Activated CD4-positive, alpha-beta memory T cell treated with anti-CD3 and anti-CD28 coated beads for 36 hours (primary cell): ENCODE measurements at places on chromosomes 3 and 15. TPM values are rescaled to one million over a fixed set of nuclear protein-coding genes. Genes with fewer than 3 reads are reported as not detected.

DNA sequence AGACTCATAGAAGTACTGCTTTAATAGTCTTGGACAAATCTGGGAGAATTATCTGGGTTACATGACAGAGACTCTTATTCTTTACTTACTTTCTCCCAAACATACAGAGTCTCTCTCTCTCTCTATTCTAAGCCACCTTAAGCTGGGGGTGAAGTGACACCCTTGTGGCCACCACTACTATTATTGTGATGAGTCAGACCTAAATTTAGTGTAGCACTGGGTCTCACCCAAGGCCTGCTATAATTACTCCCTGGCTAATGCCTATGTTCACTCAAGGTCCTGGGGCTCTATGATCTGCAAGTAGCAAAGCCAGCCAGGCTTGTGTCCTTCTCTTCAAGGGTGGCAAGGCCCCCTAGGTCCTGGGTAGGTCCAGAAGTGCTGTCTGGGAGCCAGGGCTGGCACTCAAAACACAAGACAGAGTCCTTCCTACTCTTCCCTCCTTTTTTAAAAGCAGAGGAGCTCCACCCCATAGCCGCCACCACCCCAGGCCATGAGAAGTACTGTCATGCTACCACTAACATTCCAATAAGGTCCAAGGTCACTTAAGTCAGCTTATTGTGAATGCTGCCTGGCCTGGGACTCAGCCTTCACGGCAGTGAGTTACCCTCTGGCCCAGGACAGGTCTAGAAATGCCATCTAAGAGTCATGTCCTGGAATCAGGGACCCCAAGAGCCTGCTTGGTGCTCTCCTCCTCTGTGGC is 183.6 kb downstream of the POLQ start:
- no peak for DNase-seq

- no peak for DNase-seq
Measured at GRCh38 chr3:127482216-127483004, 108.1 kb downstream of the TPRA1 start.

- DNase-seq: no peak
Measured at GRCh38 chr3:111669926-111670630, 74.9 kb upstream of the ZBED2 start.

CCPG1 gene
- total RNA-seq: 14.4 TPM

SHC4 gene
- 1.9 TPM for total RNA-seq

DNA sequence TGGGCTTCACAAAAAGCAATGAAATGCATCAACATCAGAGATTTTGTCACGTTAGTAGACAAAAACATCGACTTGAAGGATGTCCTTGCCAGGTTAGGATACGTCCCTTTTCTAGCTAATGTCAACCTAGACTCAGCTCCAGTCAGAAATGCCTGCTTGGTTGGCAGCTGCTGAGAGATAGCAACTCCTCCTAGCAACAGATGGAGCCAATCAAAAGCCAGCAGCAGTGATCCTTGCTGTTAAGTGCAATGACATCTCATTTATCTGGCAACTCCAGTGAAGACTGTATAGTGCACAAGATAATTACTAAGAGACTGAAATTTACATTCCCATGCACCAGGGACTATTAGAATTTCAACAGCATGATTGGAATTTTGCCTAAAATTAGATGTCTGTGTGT is 424.1 kb downstream of the FGF12 start:
- DNase-seq: no peak

ZPLD1 gene
- total RNA-seq: not detected

DNA sequence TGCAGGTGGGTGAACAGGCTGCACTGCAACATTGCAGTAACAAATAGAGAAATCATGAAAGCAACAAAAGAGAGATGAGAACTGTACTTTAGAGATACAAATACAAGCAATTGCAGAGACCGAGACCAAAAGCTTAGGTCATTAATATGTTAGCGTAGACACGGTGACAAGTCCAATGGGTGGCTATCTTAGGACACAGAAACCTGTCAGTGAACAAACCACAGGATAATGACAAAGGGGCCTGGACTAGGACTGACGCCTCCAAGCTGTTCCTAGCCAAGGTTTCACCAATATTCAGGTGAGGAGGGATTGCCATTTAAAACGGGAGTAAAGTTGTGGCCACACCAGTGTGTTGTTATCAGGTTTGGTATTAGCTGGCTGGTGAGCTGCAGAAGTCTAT is 41.7 kb upstream of the BLM start:
- DNase-seq: no peak

DNA sequence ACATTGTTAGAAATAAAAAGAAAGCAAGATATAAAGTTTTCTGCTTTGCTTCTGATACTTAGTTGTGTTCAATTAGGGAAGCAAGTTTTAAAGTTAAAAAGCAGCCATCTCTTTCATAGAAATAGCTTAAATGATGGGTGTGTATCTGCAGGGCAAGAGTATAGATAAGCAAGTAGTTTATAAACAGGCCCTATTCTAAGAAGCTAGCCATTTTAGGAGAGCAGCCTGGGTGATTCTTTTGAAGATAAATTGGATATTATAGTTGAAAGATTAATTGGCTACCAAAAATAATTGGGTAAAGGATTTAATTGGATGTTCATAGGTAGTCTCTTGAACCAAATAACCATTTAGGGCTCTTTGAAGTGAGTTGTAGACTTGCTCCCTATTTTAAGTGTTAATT is 5.6 kb downstream of the EIF3J start:
- DNase-seq: no peak

GRCh38 chr3:42071904-42072812 is 19.0 kb upstream of the TRAK1 start:
- DNase-seq: no peak

DNA sequence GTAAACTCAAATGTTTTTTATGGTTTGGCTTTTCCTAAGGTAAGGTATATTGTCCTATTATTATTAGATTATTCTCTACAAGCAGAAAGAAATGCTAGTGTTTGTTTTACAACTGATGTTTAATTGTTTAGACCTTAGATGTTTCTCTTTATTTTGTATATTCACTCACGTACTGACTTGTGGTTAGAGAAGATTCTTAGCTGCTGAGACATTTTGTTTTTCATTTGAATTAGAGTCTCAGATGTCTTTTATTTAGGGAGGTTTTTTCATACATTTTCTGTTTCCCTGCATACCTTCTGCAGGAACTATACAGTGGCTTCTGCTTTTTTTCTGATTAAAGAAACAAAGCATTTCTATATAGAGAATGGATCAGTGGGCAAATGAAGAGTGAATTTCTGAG is 110.9 kb downstream of the MYRIP start:
- no peak for DNase-seq
